ENCODE measurements at places on chromosomes 7 and 10.

GRCh38 chr7:43337191-43337590 is 224.7 kb downstream of the HECW1 start:
- DNase-seq = no peak

DNA sequence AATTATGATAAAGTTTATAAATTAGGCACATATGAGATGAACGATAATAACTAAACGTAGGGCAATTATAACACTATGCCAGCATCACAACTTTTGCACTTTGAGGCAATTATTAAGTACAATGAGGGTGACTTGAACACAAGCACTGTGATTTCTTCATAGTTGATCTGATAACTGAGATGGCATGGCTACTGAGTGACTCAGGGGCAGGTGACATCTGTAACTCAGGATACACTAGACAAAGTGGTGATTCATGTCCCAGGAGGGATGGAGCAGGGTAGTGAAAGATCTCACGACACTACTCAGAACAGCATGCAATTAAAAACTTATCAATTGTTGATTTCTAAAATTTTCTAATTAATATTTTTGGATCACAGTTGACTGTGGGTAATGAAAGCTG is 98.3 kb upstream of the ARHGAP21 start:
- DNase-seq = no peak

DNA sequence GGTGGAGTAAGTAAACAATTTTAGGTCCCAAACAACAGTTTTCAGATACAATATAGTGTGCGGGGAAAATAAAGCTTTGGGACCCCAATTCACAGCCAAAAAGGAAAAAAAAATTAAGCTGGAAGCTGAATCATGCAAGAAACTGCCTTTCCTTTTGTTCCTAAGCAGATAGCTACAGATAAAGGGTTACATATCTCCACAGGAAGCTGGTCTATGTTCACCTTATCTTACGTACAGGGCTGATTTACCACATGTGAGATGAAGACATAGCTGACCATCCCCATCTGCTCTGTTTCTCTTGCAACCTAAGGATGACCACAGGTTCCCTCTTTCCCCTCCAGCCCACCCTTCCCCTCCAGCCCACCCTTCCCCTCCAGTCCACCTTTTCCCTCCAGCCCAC is 14.2 kb upstream of the PFKP start:
- DNase-seq = no peak

GRCh38 chr7:103949374-103949773 is 40.1 kb downstream of the RELN start:
- no peak for DNase-seq

DNA sequence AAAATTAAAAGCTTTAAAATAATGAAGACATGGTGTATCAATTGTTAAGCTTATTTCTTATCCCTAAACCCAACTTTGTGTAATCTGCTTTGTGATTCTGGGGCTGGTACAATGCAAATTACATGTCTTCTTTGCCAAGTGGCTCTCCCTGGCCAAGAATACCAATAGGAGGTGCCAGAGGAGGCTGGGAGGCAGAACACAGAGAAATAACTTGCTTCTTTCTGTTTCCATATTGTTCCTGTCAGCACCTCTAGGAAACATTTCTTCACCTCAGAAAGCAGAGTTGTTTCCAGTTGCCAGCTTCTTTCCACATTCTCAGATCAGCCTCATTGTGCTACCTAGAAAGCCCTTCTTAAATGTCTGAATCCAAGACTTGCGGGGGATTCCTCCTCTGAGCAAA is 174.4 kb downstream of the MDFIC start:
- no peak for DNase-seq

GRCh38 chr7:30181211-30181610 is 46.4 kb downstream of the MTURN start:
- DNase-seq = no peak

DNA sequence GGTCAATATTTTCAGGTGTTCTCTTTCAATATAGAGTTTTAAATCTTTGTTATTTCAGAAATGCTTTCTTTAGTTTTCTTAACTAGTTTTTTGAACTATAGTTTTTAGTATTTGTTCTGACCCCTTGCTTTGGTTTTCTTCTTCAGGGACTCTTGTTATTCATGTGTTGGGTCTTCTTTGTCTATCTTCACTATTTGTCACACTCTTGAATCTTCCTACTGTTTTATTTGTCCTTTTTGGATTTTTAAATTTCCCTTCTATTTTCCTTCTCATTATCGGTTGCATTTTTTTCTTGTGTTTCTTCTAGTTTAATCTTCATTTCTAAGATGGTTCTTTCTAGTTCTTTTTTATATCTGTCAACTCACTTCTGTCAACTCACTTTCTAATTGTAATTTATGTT is 37.1 kb upstream of the PRKAG2 start:
- DNase-seq = no peak

DNA sequence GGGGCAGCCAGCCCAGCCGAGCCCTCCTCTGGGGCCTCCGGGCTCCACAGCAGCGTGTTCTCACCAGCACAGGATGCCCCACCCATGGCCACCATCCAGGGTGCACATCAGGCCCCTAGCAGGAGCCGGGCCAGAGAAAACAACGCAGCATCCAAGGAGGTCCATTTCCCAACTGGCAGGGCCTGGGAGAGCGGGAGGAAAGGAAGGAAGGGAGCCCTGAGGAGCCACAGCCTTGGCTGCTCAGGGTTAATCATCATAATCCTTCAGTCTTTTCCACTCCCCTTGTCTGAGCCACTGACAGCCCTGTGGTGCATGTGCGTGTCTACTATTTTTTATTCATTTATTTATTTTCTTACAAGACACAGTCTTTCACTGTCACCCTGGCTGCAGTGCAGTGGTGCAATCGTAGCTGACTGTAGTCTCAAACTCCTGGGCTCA is 3.6 kb downstream of the PLAC9 start:
- peak; percentile 76 for DNase-seq

- DNase-seq = no peak
Measured at GRCh38 chr7:46253520-46253919, 332.4 kb upstream of the IGFBP3 start.

DNA sequence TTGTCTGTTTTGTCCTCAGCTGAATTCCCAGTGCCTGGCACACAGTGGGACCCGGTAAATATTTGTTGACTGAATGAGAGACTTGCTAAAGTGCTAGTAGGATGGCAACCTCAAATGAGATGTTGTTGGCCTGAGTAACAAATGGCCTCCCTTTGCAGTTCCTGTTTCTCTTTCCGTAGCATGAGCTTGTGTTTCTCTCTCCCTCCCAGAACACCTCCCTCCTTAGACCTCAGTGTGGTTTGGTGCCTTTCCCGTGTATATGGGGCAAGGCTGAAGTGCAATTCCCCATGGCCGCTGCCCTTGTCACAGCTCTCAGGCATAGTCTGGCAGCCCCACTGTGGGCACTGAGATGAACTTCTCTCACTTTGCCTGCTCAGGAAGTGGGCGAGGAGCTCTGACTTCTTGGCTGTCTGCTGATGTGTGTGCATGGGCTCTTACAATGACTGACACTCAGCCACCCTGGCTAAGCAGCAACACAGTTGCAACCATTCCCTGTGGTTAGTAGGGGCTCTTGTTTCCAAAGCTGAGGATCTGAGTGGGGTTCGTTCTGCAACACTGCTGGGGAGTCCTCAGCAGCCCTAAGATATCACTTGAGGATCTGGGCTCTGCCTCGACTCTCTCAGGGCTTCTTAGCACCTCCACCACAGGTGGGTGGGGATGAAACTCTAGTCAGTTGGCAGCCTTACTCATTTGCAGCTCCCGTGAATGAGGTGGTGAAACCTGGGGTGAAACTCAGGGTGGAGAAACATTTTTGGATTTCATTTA is 136.1 kb downstream of the ICA1 start:
- DNase-seq = no peak

GRCh38 chr7:66319407-66319979 is 114.4 kb downstream of the TPST1 start:
- no peak for DNase-seq

- no peak for DNase-seq
Measured at GRCh38 chr10:62224606-62225005, 44.0 kb downstream of the RTKN2 start.

DNA sequence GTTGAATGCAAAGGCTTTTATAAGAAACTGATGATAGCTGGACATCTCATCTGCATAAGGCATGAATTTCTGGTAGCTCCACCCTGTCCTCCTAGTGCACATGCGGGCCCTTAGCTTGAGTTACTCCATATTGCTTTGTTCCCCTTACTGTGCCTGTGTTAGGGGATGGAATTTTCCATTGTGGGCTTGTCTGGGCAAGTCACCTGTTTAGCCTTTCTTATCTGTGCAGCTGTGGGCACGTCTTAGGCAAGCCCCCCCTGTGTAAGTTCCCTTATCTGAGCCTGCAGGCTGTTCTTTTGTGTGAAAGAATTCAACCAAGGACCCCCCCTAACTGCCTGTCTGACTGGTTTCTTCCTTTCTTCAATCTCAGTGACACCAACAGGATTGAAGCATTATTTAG is 14.5 kb upstream of the CROT start:
- DNase-seq = no peak

DNA sequence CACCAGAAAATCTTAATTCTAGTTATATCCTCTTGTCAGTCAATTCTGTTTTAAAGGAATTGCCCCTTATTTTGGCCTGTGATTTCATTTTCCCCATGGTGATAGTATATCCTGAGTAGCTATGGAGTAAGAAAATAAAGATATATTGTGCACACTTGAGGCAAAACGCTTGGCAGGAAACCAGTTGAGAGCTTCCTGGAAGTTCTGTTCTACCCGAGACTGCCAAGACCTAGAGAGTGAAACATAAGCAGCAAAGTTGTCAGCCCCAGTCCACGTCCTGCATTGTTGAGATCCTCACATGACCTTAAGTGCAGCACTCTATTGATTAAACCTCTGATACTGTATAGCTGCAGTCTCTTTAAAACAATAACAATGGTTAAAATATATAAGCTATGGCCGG is 235.2 kb downstream of the CDC14C start:
- no peak for DNase-seq

- DNase-seq = no peak
Measured at GRCh38 chr10:79326361-79327089, 20.7 kb upstream of the PPIF start.

GRCh38 chr10:22250897-22251660 is 33.3 kb upstream of the EBLN1 start:
- DNase-seq = no peak

DNA sequence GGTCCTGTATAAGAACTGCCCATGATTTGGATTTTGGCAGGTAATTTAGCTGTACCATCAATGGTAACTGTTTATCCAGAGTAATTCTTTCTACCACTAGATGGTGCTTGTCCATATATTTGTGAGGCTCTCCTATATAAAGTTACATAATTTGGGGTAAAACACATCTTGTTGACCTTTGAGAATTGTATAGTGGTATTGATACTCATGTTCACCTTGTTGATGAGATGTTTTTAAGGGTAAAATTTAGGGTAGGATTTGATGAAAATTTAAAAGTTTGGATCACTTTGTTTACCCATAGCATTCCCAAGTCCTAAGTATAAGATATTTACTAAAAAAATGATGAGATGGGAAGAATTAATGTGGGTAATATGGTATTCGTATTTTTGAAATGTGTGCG is 31.6 kb downstream of the ST7 start:
- no peak for DNase-seq

DNA sequence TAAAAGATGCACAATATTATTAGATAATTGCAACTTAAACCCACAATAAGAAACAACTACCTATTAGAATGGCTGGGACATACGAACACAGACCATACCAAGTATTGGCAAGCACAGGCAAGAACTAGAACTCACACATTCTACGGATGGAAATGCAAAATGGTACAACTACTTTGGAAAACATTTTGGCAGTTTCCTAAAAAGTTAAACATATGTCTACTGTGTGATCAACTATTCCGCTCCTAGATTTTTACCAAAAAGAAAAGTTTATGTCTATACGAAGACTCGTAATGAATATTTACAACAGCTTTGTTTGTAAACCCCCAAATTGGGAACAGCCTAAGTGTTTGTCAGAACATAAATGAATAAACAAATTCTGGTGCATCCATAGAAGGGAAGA is 194.7 kb downstream of the FGFR2 start:
- no peak for DNase-seq

- no peak for DNase-seq
Measured at GRCh38 chr7:16845746-16846145, 36.0 kb downstream of the AGR3 start.

DNA sequence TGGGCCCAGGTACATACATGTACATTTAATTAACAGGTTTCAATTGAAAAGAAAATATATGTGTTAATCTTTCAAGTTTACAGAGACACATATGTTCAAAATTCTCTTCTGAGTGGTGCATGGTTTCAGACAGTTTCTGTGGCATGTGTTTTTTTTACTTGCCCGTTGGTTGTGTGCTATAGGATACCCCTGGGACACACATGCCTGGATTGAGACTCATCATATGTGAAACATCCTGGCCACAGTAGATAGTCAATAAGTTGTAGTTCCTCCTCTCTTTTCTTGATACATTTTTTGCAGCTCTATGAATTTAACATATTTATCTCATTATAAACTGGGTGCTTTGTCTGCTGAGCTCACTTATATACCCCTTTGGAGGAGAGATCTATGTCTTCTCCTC is 207.8 kb upstream of the CTBP2 start:
- peak; percentile 11 for DNase-seq

- peak; percentile 22 for DNase-seq
Measured at GRCh38 chr7:42831718-42832522, 80.0 kb downstream of the C7orf25 start.

- DNase-seq = no peak
Measured at GRCh38 chr7:29332042-29332811, 137.7 kb downstream of the CHN2 start.

GRCh38 chr7:71905821-71906220 is 506.3 kb downstream of the CALN1 start:
- DNase-seq = no peak

- DNase-seq = no peak
Measured at GRCh38 chr7:142168746-142169145, 57.2 kb downstream of the MGAM2 start.

DNA sequence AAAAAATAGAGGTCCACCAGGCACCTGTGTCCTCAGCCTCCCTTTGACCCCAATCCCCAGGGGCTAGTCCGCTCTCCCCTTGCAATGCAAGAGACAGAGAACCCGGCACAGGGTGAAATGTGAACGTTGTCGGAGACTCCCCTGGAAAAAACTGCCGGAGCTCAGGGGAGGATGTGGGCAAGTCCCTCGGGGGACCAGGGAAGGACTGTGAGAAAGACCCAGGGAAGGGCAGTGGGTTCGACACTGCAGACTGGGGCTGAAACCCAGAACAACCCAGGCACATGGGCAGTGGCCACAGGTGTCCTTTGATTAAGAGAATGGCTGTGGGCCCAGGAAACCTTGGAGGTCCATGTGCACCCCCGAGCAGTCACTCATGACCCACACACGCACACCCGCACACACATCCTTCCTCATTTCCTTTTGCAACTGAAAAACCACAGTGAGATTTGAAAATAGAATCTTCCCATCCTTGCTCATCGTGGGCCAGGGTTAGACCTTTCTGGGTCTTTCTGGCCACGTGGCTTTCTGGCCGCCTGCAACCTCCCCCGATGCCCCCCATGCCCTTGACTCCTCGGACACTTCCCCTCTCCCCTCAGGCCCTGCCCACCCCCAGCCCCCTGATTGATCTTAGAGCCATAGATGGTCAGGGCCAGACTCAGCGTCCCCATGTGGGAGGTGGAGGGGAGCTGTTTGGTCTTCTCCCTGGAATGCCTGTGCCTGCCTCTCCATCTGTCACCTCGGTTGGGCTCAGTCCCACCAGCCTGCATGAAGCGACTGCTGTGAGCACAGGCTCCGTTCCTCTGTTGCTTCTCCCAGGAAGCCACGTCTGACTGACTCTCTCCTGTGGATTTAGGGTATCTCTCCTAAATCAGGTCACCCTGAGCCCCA is 7.9 kb downstream of the LAT2 start:
- no peak for DNase-seq

- DNase-seq = no peak
Measured at GRCh38 chr10:111316722-111317212, 239.9 kb downstream of the ADRA2A start.
